Fibroblast of skin of scalp (primary cell): ENCODE measurements at places on chromosomes 2 and 18.

GRCh38 chr2:105798595-105798994 is 53.9 kb downstream of the NCK2 start:
- no peak for DNase-seq

- DNase-seq: no peak
These were observed 94.2 kb downstream of the EPHA4 start for GRCh38 chr2:221477714-221478484.

DNA sequence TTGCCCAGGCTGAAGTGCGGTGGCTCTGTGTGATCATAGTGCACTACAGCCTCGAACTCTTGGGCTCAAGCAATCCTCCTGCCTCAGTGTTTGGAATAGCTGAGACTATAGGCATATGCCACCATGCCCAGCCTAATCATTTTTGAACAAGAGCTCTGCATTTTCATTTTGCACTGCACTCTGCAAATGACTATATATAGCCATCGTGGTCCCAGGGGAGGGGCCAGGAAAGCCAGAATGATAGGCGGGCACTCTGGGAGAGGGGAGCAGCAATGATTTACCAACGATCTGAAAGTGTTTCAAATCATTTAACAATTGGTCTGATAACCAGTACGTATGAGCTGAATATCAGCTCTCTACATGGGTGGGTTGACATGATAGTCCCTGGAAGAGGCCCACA is 22.3 kb upstream of the ST3GAL5 start:
- DNase-seq: peak; percentile 31

DNA sequence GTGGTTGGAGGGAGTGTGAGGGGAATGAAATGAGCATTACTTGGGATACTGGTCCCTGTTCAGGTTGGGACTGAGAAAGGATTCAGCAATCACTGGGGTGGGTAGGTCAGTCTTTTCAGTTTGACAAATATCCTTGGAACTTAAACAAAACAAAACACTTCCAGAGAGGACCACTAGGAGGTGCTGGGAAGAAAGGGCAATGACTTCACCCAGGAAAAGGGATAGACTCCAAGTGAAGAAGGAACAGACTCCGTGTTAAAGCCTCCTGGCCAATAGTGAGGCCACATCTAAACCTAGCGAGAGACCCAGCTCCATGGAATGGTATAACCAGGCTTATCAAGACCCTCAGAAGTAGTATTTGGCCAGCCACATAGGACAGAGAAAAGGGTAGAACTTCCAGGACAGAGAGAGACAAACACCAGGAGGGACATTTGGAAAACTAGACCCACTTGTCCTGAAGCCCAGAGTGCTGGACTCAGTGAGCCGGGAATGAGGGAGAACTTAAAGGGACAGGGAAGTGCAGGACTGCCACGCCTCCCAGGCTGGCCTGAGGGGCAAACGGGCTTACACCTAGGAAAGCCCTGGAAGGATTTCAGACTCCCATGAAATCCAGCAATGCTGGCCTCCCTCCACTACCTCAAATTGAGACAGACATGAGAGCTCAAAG is 19.6 kb upstream of the KCNG3 start:
- DNase-seq: peak; percentile 48

- DNase-seq: no peak
These were observed 88.4 kb upstream of the RMDN2 start for GRCh38 chr2:37836711-37837110.

DNA sequence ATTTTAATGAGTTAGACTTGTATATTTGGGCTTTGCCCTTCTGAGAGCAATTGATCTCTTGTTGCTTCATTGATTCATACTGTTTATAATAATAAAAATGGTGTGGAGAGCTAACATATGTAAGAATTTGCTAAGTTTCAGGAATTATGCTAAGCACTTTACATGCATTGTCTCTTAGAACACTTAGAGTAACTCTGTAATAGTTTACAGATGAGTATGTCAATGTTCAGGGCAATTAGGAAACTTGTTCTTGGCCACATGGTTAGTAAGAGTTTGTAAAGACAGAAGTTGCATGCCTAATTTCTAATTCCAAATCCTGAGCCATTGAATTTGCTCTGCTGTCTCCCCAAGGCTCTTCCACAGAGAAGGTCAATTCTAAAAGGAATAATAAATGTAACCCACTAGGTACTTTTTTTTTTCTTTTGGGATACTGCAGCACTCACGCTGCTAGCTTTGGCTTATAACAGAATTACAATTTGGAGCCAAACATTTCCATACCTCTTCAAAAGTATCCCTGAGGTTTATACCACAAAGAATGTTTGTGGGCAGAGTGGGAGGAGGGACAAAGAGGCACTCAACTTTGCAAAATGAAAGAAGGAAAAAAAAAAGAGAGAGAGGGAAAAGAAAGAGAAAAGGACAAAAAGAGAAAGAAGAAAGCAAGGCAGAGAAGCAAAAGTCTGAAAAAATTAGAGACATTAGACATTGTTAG is 232.4 kb downstream of the CALCRL start:
- peak; percentile 50 for DNase-seq

- no peak for DNase-seq
These were observed 37.3 kb upstream of the ACAA2 start for GRCh38 chr18:49850636-49851035.

DNA sequence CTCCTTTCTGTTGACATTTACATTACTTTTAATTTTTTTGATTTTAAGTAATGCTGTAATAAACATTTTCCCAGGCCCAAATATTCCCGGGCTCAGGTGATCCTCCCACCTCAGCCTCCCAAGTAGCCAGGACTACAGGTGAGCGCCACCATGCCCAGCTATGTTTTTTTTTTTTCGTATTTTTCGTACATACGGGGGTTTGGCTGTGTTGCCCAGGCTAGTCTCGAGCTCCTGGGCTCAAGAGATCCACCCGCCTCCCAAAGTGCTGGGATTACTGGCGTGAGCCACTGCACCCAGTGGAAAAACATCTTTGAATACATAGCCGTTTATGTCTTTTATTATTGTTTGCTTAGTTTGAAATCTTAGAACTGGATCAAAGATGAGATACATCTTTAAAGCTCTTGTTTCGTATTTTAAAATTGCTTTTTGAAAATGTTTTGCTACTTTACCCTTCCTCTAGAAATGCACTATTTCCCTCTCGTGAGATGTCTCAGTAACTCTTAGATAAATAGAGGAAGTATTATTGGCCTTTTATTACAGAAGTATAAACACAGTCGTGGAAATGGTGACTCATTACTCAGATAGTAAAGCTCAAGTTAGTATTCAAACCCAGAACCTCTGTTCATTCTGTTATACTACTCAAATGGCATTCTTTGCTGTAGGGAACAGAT is 2.4 kb downstream of the SMCHD1 start:
- peak; percentile 62 for DNase-seq

- no peak for DNase-seq
These were observed 1.0 kb downstream of the IL1A start for GRCh38 chr2:112783187-112783714.

DNA sequence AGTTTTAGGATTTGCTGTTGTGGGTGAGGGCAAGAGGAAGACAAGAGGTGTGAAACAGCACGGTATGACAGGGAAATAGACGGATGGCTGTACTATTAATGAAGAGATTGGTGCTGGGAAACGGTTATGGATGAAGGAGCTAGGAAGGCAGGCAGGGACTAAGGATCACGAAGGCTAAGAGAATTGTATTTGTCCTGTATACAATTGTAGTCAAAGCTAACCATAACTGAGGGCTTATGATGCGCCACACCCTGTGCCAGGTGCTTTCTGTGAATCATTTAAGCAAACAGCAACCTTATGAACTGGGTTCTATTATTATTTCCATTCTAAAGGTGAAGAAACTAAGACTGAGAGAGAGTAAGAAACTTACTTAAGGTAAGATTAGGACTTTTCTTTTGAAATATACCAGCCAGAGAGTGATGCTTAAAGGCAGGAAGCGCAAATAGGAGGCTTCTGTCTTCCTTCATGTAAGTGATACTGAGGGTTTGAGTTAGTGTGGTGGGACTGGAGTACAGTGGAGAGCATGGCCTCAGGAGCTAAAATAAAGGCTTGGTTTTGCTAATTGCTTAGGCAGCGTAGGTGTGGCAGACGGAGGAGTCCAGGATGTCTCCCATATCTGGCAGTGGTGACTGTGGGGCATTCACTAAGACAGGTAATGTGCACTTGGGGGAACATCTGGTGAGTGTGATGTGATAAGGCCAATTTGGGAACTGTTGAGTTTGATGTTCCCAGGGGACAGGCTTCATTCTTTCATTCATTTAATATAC is 85.8 kb downstream of the PLEKHM3 start:
- no peak for DNase-seq

DNA sequence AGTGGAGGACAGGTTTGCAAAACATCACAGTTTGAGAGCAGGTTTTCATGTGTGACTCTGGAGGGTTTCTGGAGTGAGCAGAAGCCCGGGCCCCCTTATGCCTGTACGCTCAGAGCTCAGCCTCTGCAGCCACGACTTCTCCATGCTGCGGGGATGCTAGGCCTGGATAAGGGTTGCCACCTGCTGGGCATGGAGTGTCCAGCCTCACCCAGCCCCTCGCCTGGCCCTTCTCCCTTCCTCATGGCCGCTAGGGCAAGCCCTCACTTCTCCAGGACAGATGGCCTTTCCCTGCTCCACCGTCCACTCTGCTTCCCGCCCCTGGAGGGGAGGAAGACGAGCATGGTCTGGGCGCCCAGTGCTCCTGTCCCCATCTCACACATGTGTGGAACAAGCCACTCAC is 318.7 kb downstream of the GBX2 start:
- DNase-seq: no peak

- peak; percentile 21 for DNase-seq
These were observed 363.7 kb upstream of the CHAC2 start for GRCh38 chr2:53403792-53404413.

DNA sequence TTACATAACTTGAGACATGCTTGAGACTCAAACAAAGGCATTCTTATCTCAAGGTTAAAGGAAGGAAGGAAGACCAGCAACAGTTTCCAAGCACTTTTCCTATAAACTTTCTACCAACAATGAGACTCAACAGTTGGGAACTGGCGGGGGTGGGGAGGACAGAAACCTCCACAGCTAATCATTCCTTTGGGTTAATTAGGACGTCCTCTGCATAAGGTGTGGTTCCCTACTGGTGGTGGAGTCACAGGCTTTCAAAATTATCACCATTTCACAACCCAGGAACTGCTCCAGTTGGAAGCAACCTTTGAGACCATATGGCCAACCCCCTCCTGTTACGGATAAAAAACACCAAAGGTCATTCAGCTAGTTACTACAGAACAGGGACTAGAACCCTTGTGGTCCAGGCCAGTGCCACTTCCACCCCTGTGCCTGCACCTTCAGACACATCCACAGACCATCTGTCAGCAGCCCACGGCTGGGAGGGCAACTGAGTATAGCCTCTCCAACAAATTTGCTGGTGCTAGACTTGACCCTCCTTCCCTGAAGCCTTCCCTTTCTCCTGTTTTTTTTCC is 30.1 kb upstream of the ATL2 start:
- no peak for DNase-seq

GRCh38 chr2:197677483-197677882 is 2.1 kb upstream of the RFTN2 start:
- DNase-seq: peak; percentile 60

- DNase-seq: peak; percentile 62
These were observed 126.3 kb downstream of the C2orf74 start for GRCh38 chr2:61288070-61288841.

- DNase-seq: no peak
These were observed 2.0 kb upstream of the TBC1D8 start for GRCh38 chr2:101153077-101153707.

GRCh38 chr2:229431327-229431954 is 160.4 kb upstream of the PID1 start:
- DNase-seq: peak; percentile 39

GRCh38 chr2:98664323-98664722 is 55.9 kb downstream of the UNC50 start:
- no peak for DNase-seq

GRCh38 chr2:15506229-15506819 is 54.8 kb downstream of the NBAS start:
- DNase-seq: peak; percentile 22

- no peak for DNase-seq
These were observed 2.9 kb upstream of the KCNG2 start for GRCh38 chr18:79794846-79795245.

DNA sequence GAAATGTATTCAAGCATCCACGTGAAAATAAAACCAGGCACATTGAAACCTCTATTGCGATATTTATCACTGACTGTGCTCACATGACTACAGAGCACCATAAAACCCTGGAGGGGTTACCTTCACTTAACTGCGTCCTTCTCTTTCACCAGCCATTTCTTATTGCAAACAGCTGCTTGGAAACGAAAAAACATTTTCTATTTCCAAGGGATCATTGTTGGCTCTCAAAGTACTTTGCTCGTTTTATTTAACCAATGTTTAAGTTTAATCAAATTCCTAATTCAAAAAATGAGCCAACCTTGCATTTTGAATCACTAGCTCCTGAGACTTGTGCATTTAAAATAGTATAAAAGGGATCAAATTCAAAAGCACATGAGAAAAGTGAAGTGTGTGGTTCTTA is 134.4 kb downstream of the OSR1 start:
- no peak for DNase-seq

DNA sequence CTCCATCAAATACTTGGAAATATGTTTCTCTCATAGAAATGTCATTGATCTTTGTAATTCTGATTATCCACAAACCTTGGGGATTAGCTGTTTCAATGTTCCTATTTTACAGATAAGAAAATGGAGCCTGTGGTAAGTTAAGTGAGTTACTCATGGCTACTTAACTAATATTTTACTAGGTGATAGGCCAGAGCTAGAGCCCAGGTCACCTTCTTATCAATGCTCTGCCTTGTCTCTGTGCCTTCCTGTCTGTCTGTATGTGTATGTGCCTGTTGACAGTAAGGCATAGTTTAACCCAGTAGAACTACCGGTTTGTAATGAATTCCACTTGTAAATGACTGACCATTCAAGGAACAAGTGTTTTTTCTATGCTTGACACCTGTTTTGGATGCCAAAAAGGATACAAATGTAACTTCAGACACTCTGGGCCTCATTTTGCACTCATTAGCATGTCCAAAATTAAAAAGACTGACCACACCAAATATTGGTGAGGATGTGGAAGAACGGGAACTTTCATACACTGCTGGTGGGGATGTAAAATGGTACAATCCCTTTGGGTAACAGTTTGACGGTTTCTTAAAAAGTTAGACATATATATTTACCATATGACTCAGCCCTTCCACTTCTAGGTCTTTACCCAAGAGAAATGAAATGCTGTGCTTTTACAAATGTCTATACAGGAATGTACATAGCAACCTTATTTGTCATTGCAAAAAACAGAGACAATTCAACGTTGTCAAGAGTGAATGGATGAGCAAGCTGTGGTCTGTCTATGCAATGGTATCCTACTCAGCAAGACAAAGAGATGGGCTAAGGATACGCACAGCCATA is 19.6 kb upstream of the IL1A start:
- peak; percentile 97 for DNase-seq

GRCh38 chr18:49544362-49544761 is 17.5 kb upstream of the LIPG start:
- DNase-seq: no peak
